ENCODE measurements at places on chromosomes 3 and 15.

GRCh38 chr3:62870321-62870720 lies 4.9 kb downstream of the CADPS start:
- DNase-seq, result no peak

DNA sequence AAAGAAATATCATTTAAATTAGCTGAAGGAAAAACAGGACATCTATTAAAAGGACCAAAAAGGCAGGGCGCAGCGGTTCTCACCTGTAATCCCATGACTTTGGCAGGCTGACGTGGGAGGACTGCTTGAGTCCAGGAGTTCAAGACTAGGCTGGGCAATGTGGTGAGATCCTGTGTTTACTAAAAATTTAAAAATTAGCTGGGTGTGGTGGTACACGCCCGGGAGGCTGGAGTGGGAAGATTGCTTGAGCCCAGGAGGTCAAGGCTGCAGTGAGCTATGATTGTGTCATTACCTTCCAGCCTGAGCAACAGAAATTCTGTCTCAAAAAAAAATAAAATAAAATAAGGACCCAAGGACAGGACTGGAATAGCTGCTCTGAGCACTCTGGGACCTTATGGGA lies 16.2 kb upstream of the HERC1 start:
- no peak for DNase-seq

- DNase-seq, result no peak
Measured at GRCh38 chr3:70973558-70973957, 610.0 kb downstream of the FOXP1 start.

- DNase-seq, result no peak
Measured at GRCh38 chr15:101198800-101199199, 53.0 kb downstream of the CHSY1 start.

DNA sequence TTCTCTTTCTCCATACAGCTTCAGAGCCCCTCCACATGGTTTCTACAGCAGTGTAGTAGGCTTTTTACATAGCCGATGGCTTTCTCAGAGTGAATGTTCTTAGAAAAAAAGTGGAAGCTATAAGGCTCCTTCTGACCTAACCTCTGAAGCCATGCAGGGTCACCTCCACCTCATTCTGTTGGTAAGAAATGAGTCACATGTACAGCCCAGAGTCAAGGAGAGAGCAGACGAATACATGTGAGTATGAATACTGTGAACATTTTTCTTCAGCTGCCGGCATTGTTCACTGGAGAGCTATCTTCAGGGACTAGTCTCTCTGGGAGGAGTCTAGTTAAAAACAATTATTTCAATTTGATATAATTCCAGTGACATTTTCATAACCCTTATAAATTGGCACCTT lies 68.2 kb upstream of the THRB start:
- DNase-seq, result no peak

- DNase-seq, result no peak
Measured at GRCh38 chr3:158091531-158091930, 14.7 kb downstream of the SHOX2 start.

All from activated CD4-positive, CD25-positive, alpha-beta regulatory T cell (primary cell).